EL (cell line): ENCODE measurements at places on chromosomes 11 and 22.

GRCh38 chr22:48425091-48425506, 1402.6 kb downstream of the BRD1 start:
- DNase-seq = no peak

- DNase-seq = no peak
Observed at GRCh38 chr11:86408845-86409244, 34.2 kb downstream of the CCDC81 start.

DNA sequence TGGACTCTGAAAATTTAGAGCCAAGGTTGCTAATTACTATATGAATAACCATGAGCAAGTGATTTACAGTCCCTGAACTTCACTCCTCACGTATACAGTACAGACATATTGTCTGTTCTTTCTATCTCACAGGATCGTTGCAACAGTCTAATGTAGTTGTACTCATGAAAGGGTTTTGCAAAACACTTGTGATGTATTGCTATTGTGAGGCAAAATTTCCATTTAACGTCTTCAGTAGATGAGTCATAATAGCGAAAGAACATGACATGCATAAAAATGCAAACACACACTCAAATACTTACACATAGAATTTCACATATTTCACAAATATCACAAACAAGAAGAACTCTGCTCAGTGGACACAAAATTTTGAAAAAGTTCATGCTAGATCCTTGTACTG, 134.6 kb upstream of the TRPC6 start:
- no peak for DNase-seq

- DNase-seq = no peak
Observed at GRCh38 chr11:15590132-15590531, 475.4 kb downstream of the INSC start.

DNA sequence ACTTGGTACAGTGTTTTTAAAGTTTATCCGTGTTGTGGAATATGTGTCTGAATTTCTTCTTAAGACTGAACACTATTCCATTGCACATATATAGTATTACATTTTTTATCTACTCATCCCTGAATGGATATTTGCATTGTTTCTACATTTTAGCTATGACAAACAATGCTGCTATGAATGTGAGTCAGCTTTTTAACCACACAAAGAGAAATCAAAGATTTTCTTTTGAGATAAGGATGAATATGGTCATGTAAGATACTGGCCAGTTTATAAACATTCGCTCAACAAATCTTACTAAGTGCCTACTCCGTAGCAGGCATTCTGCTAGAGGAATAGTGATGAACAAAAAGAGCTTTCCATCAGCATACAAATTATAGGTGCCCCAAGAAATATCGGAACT, 16.5 kb upstream of the OR9G4 start:
- no peak for DNase-seq

DNA sequence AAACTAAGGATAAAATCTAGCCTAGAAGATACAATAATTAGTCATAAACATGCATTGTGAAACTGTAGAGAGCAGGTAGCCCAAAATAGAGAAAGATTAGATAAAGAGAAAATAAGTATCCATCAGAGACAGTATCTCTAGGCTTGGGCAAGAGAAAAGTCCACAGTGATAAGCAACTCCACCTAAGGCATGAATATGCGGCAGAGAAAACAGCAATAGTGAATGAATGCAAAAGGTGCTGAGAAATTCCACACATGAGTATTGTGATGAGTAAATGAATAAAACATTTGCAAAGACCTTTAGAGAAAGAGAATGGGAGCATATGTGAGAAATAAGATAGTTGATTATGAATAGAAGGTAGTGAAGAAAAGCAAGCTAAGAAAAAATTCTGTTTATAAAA, 8.7 kb downstream of the MS4A2 start:
- no peak for DNase-seq

DNA sequence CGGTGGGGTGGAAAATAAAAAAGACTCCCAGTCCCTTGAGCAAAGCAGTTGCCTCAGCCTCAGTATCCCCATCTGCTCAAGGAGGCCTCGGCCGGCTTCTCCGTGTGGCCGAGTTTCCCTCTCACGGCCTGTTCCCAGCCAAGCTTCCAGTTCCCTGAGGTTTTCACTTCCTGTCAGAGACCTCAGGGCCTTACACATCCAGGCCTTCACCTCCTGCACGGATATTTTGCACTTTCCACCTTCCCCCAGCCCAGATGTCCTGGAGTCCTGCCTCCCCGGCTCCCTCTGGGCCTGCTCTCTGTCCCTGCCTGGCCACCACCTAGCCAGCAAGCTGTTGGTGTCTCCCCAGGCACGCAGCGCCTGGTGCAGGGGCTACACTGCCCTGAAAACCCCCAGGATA, 41.1 kb upstream of the CD82 start:
- DNase-seq = no peak

GRCh38 chr11:12389676-12390657, 12.6 kb downstream of the PARVA start:
- no peak for DNase-seq

GRCh38 chr11:47987310-47987709, 7.0 kb downstream of the PTPRJ start:
- no peak for DNase-seq

GRCh38 chr22:48845356-48845936, 982.2 kb downstream of the BRD1 start:
- DNase-seq = no peak

GRCh38 chr11:66226101-66226500, 42.3 kb upstream of the RAB1B start:
- DNase-seq = no peak

GRCh38 chr11:28858076-28858475, 749.9 kb downstream of the METTL15 start:
- peak; percentile 42 for DNase-seq

DNA sequence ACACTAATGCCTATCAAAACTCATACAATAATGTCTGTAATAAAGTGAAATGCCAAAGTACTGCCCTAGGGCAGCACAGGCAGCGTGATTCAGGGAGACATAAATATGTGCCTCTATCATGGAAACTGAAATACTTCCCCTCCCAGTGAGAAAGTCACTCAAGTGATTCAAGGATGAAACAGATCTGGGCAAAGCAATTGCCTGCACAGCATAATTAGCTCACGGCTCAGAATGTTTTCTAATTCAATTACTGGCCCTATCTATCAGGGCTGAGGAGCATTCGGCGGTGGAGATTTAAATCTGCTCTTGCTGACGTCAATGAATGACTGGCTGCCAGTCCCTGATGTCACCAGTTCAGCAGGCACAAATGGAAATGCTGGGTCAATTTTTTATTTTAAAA, 27.7 kb upstream of the PPP2R1B start:
- DNase-seq = peak; percentile 81

GRCh38 chr11:15764948-15765347, 591.4 kb downstream of the SOX6 start:
- no peak for DNase-seq

- no peak for DNase-seq
Observed at GRCh38 chr11:69880826-69881445, 61.7 kb upstream of the FGF3 start.

DNA sequence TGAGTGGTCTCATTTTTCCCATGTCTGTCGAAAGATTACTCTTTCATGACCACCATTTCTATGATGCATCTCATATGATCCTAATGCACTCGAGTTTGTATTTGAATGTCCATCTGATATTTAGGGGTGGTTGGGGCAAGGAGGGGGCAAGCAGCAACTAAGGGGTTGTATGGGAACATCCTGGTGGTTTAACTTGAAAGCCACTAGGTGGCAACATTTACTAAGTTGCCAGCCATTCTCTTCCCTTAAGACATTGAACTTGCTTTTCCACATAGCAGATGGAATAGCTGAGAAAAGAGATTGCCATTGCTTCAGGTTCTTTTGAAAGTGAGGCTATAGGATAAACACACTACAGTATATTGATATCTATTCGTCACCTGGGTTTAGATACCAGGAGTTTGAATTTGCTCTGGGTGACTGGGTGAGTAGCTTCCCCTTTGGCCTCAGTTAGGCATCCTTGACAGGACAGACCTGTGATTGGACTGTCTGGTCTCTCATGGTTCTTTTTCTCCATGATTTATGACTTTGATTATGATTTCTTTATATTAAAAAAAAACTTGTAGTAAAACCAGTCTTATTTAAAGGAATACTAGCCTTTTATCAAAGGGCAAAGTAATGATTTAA, 32.4 kb downstream of the NF2 start:
- DNase-seq = peak; percentile 64

- no peak for DNase-seq
Observed at GRCh38 chr11:37896016-37896415, 1298.0 kb upstream of the RAG2 start.

DNA sequence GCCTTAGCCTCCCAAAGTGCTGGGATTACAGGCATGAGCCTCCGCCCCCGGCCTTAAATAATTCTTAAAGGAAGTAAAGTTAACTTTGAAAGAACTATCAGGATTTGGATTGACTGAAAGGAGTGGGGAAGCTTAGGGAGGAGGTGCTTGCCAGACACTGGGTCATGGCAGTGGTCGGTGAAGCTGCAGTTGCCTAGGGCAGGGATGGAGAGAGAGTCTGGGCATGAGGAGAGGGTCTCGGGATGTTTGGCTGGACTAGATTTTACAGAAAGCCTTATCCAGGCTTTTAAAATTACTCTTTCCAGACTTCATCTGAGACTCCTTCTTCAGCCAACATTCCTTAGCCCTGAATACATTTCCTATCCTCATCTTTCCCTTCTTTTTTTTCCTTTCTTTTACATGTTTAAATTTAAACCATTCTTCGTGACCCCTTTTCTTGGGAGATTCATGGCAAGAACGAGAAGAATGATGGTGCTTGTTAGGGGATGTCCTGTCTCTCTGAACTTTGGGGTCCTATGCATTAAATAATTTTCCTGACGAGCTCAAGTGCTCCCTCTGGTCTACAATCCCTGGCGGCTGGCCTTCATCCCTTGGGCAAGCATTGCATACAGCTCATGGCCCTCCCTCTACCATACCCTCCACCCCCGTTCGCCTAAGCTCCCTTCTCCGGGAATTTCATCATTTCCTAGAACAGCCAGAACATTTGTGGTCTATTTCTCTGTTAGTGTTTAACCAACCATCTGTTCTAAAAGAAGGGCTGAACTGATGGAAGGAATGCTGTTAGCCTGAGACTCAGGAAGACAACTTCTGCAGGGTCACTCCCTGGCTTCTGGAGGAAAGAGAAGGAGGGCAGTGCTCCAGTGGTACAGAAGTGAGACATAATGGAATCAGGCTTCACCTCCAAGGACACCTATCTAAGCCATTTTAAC, at the start of gene NNMT:
TSS of gene NNMT (plus strand) at position 724 of the 929 bp plus-strand sequence. CDS start at position 882, 158 bp downstream.
- DNase-seq = peak; percentile 96

GRCh38 chr11:125435461-125436238, 60.4 kb downstream of the FEZ1 start:
- DNase-seq = peak; percentile 16

GRCh38 chr11:119262668-119263351, 54.1 kb downstream of the MCAM start:
- DNase-seq = peak; percentile 53
